ENCODE measurements at places on chromosomes 5 and 9.

GRCh38 chr9:111035543-111036428, 2.5 kb downstream of the LPAR1 start:
- DNase-seq: no peak

DNA sequence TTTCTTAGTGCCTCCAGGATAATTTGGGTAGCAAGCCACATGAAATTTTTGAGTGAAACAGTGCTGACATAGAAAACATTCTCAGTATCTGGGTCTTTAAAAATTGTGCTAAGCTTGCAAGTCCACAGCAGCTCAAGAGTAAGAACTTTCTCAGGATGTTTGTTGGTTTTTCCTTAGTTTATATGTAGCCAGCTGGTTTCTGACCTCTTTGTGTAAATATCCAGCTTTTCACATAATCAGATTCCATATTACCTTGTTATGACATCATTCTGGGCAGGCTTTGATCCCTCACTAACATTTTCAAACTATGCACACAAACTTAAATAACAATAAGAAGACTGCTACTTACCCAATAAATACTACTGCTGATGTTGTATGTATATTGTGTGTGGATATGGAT, 82.9 kb upstream of the VCAN start:
- no peak for DNase-seq

DNA sequence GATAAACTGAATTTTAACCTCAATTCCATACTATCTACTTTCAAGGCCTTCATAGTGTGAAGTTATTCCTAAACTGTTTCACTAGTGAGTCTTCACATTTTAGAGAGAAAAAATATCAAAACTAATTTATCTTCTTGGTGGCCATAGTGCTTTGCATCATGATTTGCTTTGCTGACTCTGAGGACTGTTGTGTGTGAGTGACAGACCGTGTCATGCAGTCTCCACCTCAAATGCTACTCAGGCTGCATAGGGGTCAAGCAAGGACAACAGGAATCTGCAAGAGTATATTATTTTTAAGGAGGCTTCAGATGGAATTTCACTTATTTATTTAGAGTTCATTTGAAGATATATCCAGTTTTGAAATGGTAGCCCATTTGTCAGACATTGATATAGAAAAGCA, 34.5 kb downstream of the MACIR start:
- DNase-seq: no peak

- no peak for DNase-seq
These were observed 17.1 kb upstream of the TRIM36 start for GRCh38 chr5:115186794-115187193.

DNA sequence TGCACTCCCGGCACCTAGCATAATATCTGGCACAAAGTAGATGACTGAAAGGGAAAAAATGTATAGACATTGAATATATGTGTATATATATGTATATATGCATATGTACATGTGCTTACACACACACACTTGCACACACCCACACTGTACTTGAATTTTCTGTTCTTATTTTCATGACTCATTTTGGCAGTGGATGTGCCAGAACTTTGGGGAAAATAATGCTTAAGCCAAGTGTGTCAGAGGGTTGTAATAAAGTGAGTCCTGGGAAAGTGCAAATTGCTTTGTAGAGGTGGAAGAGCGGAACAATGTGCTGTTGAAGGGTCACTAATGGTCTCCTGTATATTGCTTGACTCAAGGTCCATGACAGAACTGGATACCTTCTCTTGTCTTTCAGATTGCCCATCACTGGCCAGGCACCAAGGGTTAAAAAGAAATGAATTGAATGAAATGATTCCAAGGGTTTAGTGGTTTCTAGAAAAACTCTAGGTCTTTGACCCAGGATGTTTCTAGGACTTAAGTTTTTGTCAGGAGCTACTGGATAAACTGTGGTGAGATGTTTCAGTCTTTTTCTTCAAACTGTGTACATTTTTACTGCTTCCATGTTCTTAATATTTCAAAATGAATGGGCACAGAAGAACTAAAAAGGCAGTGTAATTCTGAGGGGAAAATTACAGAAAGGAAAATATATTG, 129.9 kb upstream of the MOCS2 start:
- DNase-seq: no peak

GRCh38 chr5:32814620-32815019, 103.5 kb downstream of the NPR3 start:
- no peak for DNase-seq

DNA sequence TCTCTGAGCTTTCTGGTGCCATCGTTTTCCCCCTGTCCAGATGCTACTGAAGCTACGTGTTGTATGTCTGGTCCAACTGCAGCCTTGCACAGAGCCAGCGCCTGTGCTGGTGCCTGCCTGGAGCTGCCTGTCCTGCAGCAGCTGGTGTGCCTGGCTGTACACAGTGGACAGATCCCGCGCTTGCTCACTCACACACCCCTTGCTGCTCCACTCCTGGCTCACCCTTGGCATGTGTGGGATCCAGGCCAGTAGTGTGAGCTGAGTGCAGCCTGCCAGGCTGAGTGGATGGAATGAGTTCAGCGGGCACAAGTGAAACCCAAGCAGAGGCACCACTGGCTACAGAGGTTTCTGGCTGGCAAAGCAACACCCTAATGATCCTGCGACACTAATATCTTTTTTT, 40.4 kb downstream of the FER start:
- DNase-seq: no peak

DNA sequence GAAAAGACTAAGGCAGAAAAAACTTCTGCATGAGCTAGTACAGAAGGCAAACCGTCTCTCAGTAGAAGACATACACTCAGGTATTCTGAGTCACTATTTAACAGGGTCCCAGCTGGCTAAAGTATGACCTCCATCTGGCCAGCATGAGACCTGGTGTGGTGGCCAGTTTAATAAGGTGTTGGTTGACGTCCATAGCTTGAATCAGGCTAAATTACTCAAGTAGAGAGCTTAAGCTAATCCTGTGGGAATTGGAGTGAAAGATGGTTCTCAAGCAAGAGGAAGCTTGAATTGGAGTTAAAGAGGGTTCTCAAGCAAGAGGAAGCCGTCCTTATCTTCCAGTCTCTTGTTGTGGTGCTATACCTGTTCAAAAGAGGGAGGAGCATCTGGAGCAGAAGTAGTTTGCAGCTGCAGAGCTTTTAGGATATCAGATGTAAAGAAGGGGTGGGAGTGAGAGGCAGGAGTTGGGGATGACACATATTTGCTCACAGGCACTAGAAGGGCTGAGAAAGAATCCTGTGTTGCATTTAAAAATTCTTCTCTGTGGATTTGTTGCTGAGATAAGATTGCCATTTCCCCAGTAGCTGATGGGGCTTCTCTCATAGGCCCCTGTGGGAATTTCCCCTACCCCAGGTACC, 136.1 kb upstream of the RUSC2 start:
- no peak for DNase-seq

- no peak for DNase-seq
These were observed 160.6 kb downstream of the COL23A1 start for GRCh38 chr5:178429491-178430185.

GRCh38 chr5:109701252-109701651, 11.5 kb downstream of the MAN2A1 start:
- no peak for DNase-seq

- DNase-seq: no peak
These were observed 7.6 kb upstream of the RIC1 start for GRCh38 chr9:5621327-5621726.

DNA sequence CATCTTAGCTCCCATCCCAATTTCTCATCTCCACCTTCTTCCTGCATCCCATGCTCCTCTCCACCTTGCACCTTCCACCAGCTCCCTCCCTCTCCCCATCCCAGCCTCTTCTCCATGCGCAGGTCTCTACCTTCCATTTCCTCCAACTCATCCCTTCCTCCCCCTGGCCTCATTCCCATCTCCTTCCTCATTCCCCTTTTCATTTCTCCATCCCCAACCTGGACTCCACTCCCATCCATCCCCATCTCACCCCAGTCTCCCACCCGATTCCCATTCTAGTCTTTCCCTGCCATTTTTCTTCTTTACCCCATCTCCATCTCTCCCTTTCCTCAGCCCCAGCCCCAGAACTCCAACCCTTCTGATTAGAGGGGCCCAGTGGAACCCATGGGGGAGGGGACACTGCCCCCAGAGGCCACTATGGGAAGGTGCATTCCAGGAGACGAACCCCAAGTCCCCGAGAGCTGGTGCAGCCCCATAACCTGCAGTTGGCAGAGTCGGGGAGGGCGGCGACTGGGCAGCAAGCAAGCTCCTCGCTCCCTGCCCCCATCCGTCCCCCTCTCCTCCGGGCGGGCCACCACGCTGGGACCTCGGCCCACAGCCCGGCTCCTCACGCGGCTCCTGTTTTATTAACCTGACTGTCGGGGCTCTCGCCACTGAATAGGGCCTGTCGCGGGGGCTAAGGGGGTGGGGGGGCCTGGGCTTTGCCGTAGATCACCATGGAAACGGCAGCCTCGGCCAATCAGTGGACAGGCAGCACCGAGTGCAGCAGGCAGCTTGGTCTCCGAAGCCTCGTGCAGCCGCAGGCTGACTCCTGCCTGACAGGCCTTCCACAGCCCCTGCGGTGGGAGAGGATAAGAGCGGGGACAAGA, 66.7 kb downstream of the PCDH1 start:
- DNase-seq: no peak

DNA sequence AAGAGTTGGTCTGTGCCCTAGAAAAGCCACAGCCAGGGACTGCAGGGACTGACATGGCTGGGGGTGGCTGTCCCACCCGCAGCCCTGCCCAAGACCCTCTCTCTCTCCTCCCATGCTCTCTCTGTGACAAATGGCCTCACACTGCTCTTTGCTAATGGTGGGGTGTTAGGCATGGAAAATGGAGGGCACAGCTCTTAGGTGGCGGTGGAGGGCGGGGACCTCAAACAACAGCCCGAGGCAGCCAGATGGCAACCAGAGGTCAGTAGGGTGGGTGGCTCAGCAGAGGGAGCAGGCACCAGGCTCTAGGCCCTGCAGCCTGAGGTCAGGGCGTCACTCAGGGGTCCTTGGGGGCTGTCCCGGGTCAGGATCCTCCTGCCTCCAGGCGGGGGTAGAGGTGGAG, 73.9 kb upstream of the DAB2IP start:
- DNase-seq: no peak

GRCh38 chr5:36418152-36418979, 116.7 kb upstream of the RANBP3L start:
- no peak for DNase-seq

DNA sequence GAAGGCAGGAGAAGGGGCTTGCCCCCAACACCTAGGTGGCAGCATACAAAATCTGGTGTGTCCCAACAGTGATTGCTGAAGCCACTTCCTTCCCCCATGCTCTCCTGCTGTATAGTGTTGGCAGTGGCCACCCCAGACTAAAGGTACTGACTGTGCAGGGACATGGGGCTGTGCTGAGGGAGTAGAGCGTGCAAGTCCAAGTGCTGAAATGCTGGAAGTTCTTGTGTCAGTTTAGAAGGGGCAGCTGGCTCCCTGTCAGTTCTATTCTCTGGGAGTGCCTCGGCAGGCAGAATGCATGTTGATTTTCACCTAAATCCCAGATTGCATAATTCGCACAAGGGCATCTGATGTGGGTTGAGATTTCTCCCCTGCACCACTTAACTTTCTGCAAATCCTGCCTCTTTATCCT, 68.6 kb downstream of the GDNF start:
- no peak for DNase-seq

GRCh38 chr5:92283521-92283920, 900.4 kb upstream of the ARRDC3 start:
- DNase-seq: no peak

- no peak for DNase-seq
These were observed 190.5 kb upstream of the CLINT1 start for GRCh38 chr5:158049459-158049858.

- no peak for DNase-seq
These were observed 88.2 kb upstream of the ZNF618 start for GRCh38 chr9:113787871-113788270.

DNA sequence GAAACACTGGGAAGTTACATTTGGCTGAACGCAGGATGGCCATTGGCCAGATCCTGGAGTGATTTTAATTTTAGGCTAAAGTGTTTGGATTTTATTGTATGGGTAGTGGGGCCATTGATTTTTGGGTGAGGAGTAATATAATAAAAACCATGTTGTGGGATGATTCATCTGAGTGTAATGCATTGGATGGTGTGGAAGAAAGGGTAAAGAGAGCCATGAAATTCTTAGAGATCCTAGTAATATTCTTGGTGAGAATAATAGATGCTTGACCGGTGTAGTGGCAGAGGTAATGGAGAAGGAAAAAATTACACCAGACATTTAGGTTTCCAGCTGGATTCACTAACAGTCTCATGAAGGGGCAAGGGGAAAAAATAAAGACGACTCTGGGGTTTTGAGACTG, 158.1 kb downstream of the NPR3 start:
- DNase-seq: no peak

DNA sequence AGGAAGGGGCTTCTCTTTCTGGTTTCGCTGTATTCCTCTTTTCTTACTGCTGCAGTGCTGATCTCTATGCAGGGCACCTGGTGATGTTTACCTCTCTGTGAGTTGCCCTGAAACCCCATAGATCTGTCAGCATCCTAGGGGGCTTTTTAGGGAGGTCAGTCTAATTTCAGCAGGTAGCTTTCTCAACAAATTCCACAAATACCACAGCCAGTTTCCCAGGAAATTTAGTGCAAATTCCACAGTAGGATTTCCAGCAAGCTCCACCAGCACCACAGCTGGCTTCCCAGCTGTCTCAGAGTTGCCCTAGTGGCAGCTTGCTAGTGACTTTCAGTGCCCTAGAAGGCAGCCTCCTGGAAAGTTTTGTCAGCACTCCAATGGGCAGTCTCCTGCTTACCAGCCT, 379.1 kb upstream of the SMC2 start:
- DNase-seq: no peak

GRCh38 chr5:1156754-1157460, 44.5 kb upstream of the SLC6A19 start:
- no peak for DNase-seq

Measured in stimulated activated CD4-positive, alpha-beta T cell treated with anti-CD3 and anti-CD28 coated beads, TNF-alpha, amount 100 ng/mL, for 1 hour (primary cell).